ENCODE measurements at places on chromosomes 5 and 9.

- DNase-seq, result no peak
Measured at GRCh38 chr5:115342590-115343377, 46.3 kb upstream of the CCDC112 start.

GRCh38 chr5:35762368-35762767 is 94.3 kb upstream of the IL7R start:
- no peak for DNase-seq

- no peak for DNase-seq
Measured at GRCh38 chr5:1401536-1402138, 43.6 kb downstream of the SLC6A3 start.

- no peak for DNase-seq
Measured at GRCh38 chr5:51806677-51807076, 423.4 kb downstream of the ISL1 start.

DNA sequence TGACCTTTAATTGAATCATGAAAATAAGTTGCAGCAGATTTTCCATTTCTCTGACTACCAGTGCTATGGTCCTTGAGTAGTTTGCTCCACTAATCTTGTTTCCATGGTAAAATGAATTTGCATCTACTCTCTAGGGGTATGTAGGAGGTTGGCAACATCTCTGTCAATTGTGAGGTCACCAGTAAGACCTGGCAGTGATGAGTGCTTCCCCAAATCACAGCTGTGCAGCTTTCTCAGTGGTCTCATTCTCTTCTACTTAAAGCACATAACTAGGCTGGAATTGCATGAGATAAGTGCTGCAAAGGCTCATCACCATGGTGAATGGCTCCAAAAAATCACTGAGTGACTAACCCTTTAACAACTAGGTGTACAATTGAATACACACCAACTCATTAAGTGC is 36.3 kb downstream of the ADAMTS19 start:
- no peak for DNase-seq

Data from NCI-H2081 (cell line).